ENCODE measurements at places on chromosomes 11 and 22.

GRCh38 chr11:121467965-121468364 is 15.2 kb upstream of the SORL1-AS1 start:
- no peak for DNase-seq

DNA sequence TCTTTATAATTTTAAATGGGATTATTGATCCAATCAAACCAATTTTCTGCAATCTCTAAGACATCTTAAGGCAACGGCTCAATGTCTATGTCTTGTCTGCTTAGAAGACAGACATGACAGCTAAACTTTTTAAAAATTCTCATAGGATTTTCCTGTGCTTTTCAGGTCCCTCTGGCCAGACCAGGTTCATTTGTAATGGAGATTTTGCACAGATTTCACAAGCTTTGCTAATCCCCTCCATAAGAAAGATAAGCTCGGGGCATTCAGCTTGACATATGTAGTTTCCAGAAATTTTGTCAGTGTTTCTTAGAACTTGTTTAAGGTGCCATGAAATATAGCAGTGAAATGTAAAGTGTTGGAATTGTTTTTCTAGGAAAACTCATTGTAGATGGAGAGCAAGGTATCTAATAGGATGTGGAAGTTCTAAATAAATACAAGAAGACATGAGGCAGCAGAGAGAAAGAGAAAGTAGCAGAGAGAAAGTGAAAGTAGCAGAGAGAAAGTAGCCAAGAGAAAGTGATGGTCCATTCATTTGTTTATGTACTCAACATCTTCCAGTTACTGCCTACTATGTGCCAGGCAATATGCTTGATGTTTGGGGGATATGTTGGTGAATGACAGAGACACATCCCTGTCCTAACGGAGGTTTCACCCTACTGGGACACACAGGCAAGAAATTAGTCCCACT is 219.1 kb upstream of the ARHGAP42 start:
- DNase-seq, result no peak

DNA sequence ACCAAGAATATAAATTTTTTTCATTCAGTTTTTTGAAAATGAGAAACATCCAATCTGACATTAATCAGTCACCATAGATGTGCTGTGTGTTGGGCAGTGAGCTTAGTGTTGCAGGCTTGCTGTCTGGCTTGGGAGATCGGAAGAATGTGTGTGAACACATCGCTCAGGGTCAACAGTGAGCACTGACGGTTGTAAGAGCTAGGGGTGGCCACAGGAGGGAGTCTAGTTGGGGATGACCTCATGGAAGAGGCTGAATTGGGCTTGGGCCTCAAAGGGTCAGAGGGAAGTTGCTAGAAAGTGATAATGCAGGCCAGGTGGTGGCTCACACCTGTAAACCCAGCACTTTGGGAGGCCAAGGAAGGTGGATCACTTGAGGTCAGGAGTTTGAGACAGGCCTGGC is 375.4 kb downstream of the DDX10 start:
- DNase-seq, result peak; percentile 11

- no peak for DNase-seq
Measured at GRCh38 chr11:104531894-104532293, 366.4 kb downstream of the CASP12 start.

DNA sequence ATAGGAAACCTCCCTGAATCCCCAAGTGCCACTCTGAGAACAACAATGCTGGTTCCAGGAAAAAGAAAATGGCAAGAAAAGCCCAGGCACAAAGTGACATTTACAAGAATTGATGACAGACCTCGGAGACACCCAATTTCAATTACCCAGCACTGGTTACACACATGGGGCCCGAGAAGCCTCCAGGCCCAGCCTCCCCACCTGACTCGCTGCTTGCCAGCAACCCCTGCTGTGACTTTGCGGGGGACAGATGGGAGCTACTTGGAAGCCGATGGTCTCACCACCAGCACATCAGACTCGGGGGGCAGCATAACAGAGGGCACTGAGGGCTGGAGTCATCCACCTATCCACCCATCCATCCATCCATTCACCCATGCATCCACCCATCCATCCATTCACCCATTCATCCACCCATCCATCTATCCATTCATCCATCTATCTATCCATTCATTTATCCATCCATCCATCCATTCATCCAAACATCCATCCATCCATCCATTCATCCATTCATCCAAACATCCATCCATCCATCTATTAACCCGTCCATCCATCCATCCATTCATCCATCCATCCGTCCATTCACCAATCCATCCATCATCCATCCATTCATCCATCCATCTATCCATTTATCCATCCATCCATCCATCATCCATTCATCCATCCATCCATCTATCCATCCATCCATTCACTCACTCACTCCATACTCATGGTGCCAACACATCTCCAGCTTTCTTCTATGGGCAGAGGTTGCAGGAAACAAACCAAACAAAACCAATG is 567.6 kb downstream of the BRD1 start:
- no peak for DNase-seq

GRCh38 chr11:9524001-9524400 is 49.5 kb upstream of the WEE1 start:
- no peak for DNase-seq

- no peak for DNase-seq
Measured at GRCh38 chr11:81129618-81130017, 1604.0 kb downstream of the FAM181B start.
